SW 1271 (cell line): ENCODE measurements at places on chromosomes 3 and 15.

DNA sequence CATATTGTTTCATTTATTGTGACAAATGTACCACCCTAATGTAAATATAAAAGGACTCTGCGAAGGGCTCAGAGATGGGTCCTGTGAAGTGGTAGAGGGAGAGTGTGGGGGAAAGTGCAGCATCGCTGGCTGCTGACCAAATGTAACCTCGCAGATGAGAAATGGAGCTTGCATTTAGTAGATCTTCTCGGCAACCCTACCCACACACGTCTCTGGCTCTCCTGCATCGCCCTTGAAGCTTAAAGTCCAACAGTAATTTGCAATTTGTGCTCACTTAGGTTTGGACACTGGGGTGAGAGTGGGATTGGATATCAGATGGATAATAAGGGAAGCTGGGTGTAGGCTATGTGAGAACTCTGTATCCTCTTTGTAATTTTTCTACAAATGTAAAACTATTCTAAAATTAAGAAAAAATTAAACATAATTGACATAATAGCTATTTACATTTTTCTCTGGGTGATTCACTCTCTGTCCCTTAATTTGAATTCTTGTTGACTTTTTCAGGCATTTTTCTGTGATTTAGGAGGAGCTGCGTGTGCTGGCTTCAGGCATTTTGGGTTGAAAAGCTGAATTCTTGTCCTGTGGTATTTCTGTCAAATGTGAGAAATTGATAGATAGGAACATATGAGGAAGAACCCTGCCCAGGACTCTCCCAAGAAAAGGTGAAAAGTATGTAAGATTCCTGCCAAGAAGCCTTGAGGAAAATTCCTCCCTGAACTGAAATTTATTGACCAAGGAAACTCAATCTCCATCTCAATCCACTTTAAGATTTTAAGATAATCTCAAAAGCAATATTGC, 524.7 kb upstream of the MCTP2 start:
- no peak for DNase-seq

DNA sequence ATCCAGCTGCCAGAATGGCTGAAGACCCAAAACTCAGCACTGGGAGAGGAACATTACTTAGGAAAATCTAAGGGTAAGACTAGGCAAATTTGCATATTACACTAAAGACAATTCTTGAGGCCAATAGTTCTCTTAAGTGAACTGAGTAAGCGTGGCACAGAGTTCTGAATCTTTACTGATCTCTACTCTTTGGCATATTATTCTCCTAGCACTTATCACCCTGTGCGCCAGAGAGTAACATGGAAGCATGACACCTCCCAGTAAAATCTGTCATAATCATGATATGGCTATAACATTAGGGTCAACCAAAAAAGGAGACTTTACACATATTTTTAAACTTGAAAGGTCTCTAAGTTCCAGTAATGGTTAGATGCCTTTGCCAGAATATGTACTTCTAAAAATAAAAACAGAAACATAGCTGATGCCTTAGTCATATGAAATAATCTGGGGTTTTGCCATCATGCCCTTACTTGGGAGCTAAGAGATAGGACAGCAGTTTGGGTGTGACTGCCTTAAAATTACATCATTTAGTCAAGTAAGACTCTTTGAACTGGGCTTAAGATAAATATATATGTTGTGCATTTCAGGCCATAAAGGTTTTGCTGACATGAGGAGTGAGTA, 290.5 kb downstream of the PLCL2 start:
- no peak for DNase-seq

- peak; percentile 69 for DNase-seq
These were observed 194.2 kb downstream of the UACA start for GRCh38 chr15:70569091-70569713.

GRCh38 chr15:40637221-40637745, 43.2 kb downstream of the KNL1 start:
- DNase-seq, result no peak

- no peak for DNase-seq
These were observed 203.6 kb upstream of the WNT5A start for GRCh38 chr3:55690726-55691125.

GRCh38 chr3:151964743-151965142, 91.3 kb downstream of the SUCNR1 start:
- DNase-seq, result no peak

DNA sequence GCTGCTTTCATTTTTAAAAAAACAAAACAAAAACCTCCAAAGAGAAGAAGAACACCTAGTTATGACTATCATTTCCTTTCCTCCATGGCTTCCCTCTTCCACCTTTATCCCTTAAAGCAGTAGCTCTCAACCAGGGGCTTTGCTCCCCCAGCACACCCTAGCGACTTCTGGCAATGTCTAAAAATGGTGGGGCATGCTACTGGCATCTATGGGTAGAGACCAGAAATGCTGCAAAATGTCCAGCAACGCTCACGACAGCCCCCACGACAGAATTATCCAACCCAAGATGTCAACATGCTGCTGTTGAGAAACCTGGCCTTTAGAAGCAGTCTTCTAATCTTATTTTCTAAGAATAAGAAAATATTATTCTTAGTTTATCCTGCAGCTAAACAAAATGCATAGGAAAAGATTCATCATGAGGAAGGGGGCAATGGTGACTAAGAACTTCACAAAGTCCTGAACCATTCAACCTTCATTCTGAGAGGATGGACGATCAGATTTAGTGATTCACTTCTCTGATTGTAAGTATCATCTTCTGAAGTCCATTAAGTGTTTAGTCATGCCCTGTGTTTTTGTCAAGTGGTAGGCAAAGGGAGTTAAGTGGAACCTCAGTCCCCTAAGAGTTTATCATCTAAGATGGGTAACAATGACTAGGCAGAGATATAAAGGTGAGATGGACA, 81.7 kb downstream of the CCNL1 start:
- no peak for DNase-seq

DNA sequence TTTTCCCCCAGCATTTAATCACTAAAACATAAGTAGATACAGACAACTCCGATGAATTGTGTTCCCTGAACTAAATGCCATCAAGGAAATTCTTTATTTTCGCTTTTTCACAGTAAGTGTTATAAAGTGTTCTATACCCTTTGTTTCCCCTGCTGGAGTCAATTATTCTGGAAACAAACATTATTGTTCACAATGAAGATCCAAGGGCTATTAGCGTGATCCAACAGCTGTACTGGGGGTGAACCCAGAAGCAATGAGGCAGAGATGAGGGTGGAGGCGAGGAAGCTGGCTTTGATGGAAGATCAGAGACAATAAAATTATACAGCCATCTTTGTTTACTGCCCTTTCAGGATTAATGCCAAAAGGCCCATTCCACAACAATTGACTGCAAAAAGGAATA, 250.3 kb upstream of the IGF1R start:
- no peak for DNase-seq

DNA sequence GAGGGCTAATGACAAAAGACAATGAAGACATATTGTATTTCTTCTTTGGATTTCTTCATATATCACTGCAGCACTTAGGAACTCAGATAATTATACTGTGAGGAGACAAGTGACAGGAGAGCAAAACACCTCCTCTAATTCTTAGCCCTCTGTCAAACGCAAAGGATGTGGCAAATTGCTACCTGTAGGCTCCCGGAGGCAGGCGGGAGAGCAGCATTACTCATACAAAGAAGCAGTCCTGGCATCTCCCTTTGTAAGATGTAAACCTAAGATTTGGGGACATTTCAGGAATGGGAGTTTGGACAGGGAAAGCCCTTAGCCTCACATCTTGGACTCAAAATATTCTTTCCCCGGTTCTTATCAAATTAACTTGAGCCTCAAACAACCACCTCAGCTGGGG, 460.8 kb downstream of the SOX2 start:
- no peak for DNase-seq

GRCh38 chr15:70669966-70670658, 93.2 kb downstream of the UACA start:
- no peak for DNase-seq
